ENCODE measurements at places on chromosomes 5 and 9.
A peak's percentile ranks its signal among the peaks of the same experiment; 100 is the strongest.

GRCh38 chr5:61329550-61330128 is 2.4 kb upstream of the ZSWIM6 start:
- DNase-seq = peak; percentile 31

GRCh38 chr9:80359941-80360881 is 788.4 kb downstream of the TLE4 start:
- no peak for DNase-seq

DNA sequence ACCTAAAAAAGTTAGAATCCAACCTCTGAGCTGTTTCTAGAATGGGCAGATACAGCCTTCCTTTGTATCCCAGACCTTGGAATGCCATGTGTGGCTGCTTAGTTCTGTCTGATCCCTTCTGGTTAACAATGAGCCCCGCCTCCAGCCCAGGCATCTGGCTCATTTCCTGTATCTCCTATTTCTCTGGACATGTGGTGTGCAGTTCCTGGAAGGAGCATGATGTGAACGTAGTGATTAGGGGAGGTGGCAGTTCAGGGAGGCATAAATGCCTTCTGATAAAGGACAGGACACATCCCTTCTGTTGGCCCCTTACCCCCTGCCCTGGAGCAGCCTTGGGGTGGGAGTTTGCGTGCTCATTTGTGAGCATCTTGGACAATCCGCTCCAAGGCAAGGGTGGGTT is 243.0 kb downstream of the ZSWIM6 start:
- no peak for DNase-seq

GRCh38 chr5:95857185-95857945 is 34.8 kb upstream of the GLRX start:
- no peak for DNase-seq

GRCh38 chr5:72586788-72587530 is 79.7 kb upstream of the ZNF366 start:
- DNase-seq = no peak

DNA sequence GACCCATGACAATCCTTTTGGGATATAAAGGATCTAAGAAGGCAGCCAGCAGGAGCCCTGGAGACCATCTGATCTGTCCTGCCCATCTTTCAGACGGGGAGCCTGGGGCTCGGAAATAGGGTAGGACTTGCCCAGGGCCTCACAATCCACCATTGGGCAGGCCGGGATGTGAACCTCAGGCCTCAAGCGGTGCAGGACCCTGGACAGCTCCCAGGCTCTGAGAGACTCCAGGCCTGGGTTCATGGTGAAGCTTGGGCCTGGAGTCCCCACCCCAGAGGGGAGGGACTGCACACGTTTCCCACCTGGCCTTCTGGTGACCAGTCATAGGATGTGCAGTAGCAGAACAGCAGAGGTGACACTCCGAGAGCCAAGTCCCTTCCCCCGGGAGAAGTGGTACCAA is 36.6 kb upstream of the RAPGEF1 start:
- DNase-seq = peak; percentile 64

GRCh38 chr5:132471944-132472343 is 18.6 kb downstream of the IRF1 start:
- no peak for DNase-seq

DNA sequence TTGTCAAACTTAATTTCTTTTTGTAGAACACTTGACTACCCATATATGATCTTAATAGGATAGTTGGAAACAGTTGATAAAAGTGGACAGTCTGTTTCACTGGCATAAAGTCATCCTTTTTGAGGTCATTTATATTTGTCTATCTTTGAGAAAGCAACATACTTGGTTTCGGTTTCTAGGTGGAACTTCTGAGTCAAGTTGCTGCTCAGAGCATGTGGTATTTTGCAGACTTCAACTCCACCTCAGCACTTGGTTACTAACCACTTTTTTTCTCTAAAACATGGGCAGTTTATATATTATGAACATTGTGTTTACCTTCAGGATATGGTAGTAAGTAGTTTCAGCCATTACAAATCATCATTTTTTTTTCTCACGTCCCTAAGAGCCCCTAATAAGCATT is 1749.0 kb upstream of the C9orf72 start:
- DNase-seq = no peak

- peak; percentile 33 for DNase-seq
These were observed 885 bp upstream of the MLLT3 start for GRCh38 chr9:20623021-20623747.

- DNase-seq = no peak
These were observed 156.4 kb upstream of the ADRA1B start for GRCh38 chr5:159759791-159760290.

GRCh38 chr5:141846031-141846430 is 32.2 kb downstream of the PCDH1 start:
- no peak for DNase-seq

- DNase-seq = no peak
These were observed 119.7 kb upstream of the PJA2 start for GRCh38 chr5:109529520-109529919.

DNA sequence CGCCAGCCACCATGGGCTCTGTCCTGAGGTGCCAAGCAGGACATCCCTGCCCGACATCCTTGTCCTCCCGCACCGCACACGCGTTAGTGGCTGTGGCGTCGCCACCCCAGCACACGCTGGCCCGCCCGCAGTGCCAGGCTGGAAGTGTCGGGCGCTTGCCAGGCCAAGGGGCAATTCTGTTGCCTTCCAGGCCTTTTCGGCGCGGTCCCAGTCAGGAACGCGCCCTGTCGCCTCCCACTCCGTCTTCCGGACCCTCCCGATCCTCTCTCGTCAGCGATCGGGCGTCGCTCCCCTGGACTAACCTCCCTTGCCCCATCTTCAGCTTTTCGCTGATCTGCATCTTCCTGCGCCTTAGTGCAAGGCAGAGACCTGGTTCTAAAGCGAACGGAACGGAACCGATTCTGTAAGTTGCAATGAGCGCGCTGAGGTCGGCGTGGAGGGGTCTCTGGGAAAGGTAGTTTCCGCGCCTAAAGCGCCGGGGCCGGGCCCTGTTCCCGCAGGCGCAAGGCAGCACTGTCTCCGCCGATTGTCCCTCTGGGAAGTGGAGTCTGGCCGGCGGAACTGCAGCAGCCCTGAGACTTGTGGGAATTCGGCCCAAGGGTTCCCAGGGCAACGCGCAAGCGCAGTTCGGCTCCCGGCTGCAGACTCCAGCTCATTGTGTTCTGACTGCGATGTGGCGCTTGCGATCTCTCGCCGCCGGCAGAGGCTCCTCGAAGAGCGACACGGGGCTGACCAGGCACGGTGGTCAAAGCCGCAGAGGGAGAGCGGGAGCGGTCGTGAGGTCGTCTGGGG is at the start of gene ZNF454:
Gene ZNF454, plus strand, starts transcription at position 630 of the 792 bp plus-strand sequence. CDS start 1,594 bp downstream, outside the sequence.
- peak; percentile 32 for DNase-seq

DNA sequence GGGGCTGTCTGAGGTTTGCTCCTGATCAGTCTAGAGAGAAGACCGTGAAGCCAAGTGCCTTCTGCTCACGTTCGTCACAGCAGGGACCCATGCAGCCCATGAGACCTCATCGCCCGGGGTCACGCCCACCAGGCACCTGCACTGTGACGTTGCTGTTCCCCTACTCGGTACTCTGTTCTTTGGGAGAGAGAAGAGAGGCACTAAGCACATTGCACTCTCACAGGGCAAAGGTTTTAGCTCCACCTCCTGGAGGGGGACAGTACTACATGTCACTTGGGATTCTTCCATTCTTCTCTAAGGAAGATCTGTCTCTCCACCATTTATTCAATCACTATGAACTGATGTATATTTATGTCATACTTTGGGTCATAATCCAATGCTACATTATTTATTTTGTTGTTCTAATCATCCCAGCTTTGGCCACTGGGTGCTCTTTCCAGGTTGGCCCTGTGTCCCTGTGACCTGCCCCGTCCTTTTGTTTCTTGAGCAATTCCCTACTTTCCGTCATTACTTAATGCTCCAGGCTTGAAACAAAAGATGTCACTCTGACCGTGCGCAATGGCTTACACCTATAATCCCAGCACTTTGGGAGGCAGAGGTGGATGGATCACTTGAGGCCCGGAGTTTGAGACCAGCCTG is 31.4 kb upstream of the BRD3 start:
- peak; percentile 67 for DNase-seq

GRCh38 chr9:100217536-100217935 is 118.5 kb downstream of the INVS start:
- no peak for DNase-seq

GRCh38 chr5:1931604-1932231 is 49.0 kb upstream of the IRX4 start:
- peak; percentile 39 for DNase-seq

GRCh38 chr5:670396-671270 is 22.5 kb downstream of the TPPP start:
- no peak for DNase-seq
